ENCODE measurements at places on chromosomes 1 and 21.

DNA sequence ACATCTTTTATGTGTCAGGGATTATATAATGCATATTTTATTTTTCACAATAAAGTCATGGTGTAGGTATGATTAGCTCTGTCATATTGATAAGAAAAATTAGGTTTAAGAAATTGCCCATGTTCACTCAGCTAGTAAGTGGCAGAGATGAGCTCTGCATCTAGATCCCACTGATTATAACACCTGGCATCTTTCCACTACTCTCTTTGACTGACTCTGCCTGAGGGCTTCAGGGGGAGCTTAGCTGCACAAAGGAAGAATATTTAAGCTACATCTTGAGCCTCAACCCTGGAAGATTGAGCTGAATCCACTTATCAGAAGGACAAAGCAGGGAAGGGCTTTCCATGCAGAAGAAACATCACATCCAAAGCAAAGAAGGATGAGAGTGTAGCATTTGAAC, 190.4 kb downstream of the MIS18A start:
- DNase-seq = no peak

DNA sequence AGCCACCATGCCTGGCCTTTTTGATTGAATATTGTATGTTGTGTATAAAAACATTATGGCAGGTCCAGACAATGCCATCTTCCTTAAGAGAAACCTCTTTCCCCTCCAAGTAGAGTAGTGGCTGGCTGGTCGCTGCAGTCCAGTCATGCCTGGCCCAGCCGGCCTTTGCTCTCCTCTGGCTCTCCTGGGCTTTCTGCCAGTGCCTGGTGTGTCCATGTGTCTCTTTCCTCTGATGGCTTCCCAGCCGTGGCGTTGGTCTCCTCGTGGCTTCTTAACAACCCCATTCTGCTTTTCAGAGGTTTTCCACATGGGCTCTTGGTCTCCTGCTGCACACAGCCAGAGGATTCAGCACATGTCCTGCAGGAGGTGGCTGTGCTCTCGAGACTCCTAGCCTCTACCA, 58.7 kb downstream of the DIP2A start:
- DNase-seq = no peak

DNA sequence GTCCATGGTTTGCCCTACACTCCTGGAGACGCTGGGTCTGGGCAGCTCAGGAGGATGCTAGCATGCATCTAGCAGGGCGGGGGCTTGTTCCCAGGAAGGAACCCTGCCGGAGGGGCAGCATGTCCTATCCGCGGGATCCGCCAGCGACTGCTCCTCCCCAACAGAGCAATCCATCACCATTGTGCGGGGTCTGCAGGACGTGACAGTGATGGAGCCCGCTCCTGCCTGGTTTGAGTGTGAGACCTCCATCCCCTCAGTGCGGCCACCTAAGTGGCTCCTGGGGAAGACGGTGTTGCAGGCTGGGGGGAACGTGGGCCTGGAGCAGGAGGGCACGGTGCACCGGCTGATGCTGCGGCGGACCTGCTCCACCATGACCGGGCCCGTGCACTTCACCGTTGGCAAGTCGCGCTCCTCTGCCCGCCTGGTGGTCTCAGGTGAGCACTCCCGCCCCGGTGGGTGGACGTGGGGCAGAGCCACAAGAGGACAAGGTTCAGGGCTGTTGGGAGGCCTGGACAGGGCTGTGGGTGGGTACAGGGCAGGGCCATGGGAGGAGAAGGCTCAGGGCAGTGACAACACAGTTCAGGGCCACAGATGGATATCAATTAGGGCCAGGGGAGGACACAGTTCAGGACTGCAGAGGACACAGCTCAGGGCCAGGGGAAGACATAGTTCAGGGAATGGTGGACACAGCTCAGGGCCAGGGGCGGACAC, 71.3 kb downstream of the OBSCN start:
- DNase-seq = no peak

- no peak for DNase-seq
These were observed 97.9 kb upstream of the GNG12 start for GRCh38 chr1:67931198-67931597.

DNA sequence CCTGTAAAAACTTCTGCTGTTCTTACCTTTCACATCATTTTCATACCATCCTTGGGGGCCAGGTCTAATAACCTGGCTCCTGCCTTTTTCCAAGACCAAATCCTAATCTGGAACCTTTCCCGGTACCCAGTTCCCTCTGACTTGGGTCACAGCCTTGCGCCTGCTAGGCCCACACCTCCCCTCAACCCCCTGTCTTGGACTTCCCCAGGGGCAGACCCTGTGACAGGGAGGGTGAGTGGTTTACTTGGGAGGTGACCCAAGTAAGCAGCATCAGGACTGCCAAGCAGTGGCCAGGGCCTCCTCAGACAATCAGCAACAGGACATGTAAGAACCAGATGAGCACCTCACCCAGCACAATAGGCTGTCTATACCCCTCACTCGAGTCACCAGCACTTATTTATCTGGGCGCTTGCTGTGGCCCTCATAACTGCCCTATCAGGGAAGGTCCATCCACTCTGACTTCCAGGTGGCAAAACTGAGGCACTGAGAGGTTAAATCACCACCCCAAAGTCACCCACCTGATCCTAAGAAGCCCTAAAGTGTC, 124.7 kb downstream of the MATN1 start:
- DNase-seq = no peak

- no peak for DNase-seq
These were observed 36.6 kb downstream of the ACP6 start for GRCh38 chr1:147633759-147634158.

DNA sequence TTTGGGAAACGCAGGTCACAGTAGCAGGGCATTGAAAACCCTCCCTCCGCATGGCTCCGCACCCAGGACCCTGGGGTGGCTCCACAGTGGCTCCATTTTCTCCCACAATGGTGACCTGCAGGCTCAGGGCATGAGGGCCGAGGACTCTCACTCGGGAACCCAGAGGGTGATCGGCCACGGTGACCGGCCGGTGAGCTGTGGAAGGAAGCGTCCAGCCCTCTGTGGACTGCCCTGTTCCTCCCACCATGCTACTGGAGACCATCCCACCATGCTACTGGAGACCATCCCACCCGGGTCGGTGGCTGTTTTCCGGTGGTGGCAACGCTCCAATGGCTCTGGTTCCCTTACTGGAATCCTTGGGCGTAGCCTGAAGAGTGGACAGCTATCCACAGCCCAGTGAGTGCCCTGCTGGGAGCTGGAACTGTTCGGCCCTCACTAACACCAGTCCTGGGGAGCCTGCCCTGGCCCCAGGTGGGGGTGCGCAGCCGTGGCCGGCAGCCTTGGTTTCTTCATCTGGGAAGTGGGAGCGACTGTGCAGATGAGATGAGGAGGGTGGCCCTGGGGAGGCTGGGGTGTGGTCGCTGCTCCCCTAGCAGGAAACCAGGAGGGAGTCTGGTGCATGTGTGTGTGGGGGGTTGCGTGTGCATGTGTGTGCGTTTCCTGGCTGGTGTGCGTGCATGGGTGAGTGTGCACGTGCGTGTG, 59.6 kb downstream of the PRDM16 start:
- no peak for DNase-seq

DNA sequence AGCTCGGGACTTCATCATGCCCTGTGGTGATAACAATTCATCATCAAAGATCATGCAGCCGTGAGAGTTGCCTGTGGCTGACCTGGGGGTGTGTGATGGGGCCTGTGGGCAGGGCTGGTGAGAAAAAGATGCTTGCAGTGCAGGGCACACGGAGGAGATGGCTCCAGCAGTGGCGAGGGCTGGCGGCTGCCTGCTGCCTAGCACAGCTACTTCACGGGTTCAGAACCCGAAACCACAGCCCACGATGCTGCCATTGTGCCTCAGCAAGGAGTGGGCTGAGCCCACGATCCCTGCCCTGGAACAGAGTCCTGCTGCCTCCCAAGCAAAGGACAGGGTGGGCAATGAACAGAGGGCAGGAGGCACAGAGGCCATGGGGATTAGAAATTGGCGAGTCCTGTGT, 631 bp upstream of the KRTAP10-9 start:
- no peak for DNase-seq

GRCh38 chr1:44693159-44693558, 18.6 kb downstream of the ARMH1 start:
- DNase-seq = no peak

DNA sequence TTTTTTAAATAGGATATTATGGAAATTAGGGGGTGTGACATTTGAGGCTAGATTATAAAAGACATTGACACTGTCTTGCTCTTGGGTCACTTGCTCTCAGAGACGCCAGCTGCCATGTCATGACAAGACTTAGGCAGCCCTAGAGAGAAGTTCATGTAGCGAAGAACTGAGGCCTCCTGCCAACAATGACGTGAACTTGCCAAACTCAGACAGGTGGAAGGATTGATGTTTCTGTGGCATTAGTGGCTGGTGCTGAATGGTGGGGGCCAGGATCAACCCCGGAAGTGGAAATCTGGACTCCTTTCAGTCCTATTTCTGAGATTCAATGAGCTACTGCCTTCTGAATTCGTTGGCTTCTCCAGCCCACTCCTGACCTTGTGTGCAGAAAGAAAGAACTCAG, 14.7 kb downstream of the NCF2 start:
- no peak for DNase-seq

DNA sequence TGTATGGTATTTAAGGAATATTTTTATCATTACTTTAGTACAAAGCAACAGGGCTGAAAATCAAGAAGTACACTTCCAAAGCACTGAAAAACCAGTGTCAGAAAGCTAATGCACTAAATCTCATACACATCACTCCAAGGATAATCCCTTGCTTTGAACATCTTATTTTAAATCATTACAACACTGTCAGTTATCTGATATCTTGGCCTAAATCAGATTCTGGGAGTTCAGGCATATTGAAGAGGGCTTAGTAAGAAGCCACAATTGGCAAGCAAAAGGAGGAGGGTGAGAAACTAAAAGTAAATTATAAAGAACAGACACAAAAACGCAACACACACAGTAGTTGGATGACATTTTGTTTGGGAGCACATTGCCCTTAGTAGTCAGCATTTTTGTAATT, 448.4 kb downstream of the PCP4 start:
- no peak for DNase-seq

Data from NCI-H187 treated with DMSO at 0.1 percent for 48 hours (cell line).